Kidney epithelial cell (primary cell): ENCODE measurements at places on chromosomes 16 and 17.

- DNase-seq: no peak
Measured at GRCh38 chr17:60542071-60542470, 16.0 kb upstream of the APPBP2 start.

- DNase-seq: no peak
Measured at GRCh38 chr16:47110939-47111338, 32.8 kb downstream of the NETO2 start.

GRCh38 chr17:14353861-14354474, 53.1 kb downstream of the HS3ST3B1 start:
- DNase-seq: no peak

GRCh38 chr17:58007781-58008706, 998 bp upstream of the SRSF1 start:
- DNase-seq: no peak

GRCh38 chr16:75320435-75320834, 69.0 kb upstream of the BCAR1 start:
- DNase-seq: no peak
